Skeletal muscle cell (primary cell): ENCODE measurements at places on chromosomes 7 and 10.

DNA sequence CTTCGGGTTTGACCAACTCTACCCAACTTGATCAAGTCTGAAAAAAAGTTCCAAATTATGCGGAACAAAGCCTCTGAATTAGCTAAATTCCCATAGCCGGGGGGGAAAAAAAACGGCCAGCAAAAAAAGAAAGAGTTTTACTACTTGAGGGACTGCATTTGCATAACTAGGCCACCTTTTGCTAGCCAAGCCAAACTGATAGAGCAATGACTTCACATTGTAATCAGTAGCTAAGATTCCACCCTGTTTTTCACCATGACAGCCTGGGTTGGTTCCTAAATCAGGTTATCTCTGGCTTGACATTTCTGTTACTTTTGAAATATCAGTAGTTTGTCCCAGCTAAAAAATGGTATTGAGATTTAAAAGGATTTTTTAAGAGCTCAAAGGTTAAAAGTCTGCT, 31.4 kb upstream of the CREB3L2 start:
- DNase-seq: no peak

DNA sequence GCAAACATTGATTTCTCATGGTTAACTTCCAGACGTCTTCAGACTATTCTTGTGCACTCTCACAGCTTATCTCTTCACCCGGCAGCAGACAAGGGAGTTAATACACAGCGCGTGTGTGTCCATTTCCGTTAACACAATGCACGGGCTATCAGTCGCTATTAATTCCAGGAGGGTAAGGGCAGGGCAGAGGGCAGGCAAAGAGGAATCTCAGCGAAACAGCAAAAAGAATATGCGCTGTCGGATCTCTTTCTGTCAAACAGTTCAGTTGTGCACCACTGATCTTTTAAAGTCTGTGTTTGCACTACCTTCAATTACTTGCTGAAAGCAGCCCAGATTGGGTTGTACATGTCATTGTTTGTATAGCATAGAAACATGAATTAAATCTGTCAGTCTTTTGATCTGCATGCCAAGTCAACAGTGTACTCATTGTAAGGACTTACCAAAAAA, 41.1 kb upstream of the CABCOCO1 start:
- no peak for DNase-seq

- no peak for DNase-seq
These were observed 19.8 kb downstream of the ADAMTS14 start for GRCh38 chr10:70692043-70692603.

DNA sequence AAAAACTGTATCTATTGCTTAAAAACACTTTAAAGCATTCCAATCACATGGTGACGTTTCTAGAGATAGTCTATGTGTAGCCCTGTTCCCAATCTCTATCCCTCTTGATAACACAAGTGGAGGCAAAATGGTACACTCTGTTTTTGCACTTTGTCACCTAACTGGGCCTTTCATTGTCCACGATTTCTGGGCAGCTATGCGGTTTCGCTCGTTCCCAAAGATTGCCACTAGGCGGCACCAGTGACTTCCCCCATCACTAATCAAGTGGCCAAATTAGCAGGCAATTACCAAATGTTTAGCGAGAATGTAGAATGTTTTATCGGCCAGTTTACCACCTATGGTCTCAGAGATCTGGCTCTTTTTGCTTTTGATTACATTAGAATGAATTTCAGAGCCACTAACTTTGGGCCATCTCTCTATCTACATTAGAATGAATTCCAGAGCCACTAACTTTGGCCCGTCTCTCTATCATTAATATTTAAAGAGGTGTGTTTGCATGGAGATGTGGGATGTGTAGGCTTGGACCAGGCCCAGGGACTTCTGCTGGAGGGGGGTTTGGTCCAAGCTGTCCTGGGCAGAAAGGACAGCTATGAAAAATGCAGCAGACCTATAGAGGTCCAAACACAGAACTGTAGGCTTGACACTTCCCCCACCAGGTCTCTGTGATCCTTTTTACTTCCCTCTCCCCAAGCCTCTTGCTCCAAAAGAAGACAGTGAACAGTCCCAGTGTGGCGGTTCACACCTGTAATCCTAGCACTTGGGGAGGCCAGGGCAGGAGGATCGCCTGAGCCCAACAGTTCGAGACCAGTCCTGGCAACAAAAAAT, 90.1 kb downstream of the EPC1 start:
- DNase-seq: no peak

- no peak for DNase-seq
These were observed at the start of gene IFIT5 for GRCh38 chr10:89414146-89414878. Gene IFIT5, plus strand, starts transcription at chr10:89414568. Its CDS starts 231 bp downstream, at chr10:89414799.

- DNase-seq: no peak
These were observed 16.3 kb upstream of the COL1A2 start for GRCh38 chr7:94378356-94378755.

DNA sequence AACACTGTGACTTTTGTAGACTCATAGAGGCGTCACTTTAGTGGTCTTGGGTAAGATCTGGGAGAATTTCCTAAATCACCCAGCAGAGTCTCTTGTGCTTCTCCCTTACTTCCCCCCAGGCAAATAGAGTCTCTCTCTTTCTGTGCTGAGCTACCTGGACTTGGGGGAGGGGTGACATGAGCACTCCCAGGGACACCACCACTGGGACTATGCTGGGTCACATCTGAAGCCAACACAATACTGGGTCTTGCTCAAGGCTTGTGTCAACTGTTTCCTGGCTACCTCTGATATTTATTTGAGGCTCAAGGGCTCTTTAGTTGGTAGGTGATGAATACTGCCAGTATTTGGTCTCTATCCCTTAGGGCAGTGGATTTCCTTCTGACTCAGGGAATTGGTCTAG, 214.6 kb upstream of the TPK1 start:
- DNase-seq: no peak

- DNase-seq: peak; percentile 81
These were observed 182.8 kb upstream of the BMPER start for GRCh38 chr7:33722383-33723101.

DNA sequence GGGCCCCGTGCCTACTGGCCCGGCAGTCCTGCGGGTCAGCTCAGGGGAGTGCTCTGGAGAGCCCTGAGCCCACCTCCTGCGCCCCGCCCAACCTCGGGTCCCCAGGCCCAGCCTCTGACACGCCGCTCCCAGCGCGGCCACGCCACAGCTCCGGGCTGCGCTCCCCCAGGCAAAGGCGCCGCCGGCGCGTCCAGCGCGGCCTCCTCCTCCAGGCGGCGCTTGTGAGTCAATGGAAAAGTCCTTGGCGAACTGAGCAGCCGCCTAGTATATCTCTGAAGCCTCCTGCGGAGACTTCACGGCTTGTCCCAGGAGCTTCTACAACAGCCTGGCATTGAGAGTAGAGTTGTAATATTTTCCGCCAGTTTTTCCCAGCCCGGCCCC, 29.5 kb upstream of the BMS1 start:
- DNase-seq: peak; percentile 23

GRCh38 chr10:49698679-49699078, 19.2 kb downstream of the C10orf53 start:
- DNase-seq: no peak

GRCh38 chr7:45583296-45583695, 9.1 kb downstream of the ADCY1 start:
- no peak for DNase-seq

DNA sequence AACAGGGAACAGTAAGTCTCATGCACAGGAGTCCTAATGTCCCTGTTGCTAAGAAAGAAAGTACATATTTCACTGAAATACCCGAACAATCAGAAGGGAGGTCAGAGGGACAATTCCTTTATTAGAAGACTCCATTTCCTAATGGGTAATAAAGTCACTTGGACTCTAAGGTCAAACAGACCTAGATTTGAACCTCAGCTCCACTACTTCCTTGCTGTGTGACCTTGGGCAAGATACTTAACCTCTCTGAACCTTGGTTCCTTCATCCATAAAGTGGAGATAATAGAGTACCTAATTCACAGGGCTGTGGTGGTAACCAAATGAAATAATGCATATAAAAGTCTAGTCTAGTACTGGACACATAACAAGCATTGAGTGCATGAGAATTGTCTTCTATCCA, 29.2 kb upstream of the HABP2 start:
- no peak for DNase-seq

DNA sequence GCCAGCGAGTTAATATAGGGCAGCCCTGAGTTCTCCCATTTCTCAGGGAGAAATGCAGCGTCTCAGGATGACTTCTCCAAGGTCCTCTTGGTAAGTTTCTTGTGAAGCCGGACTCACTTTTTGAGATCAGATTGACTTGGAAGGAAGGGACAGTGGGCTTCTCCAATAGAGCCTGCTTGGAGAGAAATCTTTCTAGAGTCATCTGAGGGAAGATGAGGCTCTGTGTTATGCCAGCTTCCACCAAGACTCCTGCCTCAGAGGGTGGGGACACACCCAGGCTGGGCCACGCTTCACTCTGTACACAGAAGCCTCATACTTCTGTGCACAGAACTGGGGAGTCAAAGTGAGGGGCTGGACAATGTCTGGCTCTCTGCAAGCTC, 5.6 kb downstream of the C10orf105 start:
- no peak for DNase-seq

GRCh38 chr10:3528271-3528670, 256.7 kb downstream of the KLF6 start:
- DNase-seq: no peak

DNA sequence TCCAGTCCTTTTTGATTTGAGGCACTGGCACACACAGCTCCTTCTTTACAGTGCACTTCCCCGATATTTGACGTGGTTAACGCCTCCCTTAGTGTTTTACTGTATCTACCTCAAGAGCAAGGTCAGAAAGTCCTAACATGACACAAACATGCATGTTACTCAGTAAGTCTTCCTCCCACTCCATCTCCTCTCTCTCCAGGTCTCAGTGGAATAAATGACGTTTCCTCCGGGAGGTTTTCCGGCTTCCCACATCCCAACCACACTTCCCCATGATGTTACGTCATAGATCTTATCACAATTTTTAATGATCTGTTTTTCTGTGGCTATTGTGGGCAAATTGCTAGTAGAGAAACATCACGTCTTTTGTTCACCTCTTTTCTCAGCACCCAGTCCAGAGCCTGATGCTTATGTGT, 165.7 kb downstream of the PTPN20 start:
- DNase-seq: no peak

DNA sequence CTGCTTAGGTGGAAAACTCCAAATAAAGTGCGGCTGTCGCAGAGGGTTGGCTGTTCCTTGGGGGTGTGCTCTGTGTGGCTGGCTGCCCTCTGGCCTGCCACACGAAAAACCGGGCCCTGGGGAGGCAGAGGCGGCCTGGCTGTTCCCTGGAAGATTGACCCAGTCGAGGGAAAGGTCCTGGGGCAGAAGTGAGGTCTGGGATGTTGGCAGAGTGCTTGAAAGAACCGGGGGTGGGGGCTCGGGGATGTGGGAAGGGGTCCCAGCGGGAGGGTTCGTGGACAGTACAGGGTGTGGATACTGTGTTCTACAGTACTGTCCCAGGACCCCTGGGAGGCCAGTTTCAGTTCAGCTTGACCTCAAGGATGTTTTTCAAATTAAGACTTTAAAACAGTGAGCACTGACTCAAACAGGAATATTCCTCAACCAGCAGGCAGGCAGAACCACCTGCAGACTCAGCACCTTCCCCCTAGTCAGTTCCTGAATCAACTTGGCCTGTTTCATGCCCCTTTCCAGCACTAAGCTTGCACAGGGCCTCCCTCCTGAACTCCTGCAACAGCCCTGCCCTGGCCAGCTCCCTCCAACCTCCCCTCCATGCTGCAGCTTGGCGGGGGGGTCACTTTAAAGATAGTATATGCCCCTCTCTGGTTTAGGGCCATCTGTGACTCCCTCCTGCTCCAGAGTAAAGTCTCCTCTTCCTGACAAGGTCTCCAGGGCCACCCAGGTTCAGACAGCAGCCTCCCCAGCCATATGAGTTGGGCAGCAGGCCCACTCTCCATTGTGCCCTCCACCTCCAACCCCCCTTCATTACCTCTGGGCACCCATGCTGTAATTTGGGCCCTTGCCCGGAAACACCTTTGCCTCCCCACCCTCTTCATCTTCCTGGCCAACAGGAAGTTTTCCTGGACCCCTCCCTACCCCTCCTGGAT, 3.2 kb upstream of the ATP6V1F start:
- no peak for DNase-seq

GRCh38 chr10:49827297-49827696, 65.2 kb upstream of the OGDHL start:
- no peak for DNase-seq

- DNase-seq: no peak
These were observed 364.2 kb downstream of the AUTS2 start for GRCh38 chr7:69962186-69963065.

- DNase-seq: no peak
These were observed 8.1 kb downstream of the ZNF746 start for GRCh38 chr7:149489391-149490024.

GRCh38 chr10:118057361-118057760, 10.6 kb upstream of the RAB11FIP2 start:
- no peak for DNase-seq

DNA sequence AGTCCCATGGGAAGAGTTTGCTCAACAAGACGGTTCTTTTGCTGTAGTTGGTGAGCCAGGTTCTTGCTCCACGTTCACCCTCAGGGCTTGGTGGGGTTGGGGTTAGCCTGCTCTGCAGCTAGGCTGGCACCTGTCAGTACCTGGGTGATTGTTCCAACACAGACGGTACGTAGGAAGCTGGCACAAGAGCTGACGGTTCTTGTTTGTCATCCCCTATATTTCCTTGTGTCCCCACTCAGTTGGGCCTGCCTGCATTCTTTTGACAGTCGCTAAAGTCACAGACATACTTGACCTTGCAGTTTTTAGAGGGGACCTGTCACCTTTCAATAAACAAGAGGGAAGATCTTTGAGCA, 40.2 kb upstream of the SYPL1 start:
- no peak for DNase-seq

- DNase-seq: no peak
These were observed 69.4 kb downstream of the EBF3 start for GRCh38 chr10:129894698-129895097.

GRCh38 chr7:80815733-80816132, 103.1 kb downstream of the SEMA3C start:
- no peak for DNase-seq
